ENCODE measurements at places on chromosomes 1 and 21. TPM values are rescaled to one million over a fixed set of nuclear protein-coding genes. Genes with fewer than 3 reads are reported as not detected.

DNA sequence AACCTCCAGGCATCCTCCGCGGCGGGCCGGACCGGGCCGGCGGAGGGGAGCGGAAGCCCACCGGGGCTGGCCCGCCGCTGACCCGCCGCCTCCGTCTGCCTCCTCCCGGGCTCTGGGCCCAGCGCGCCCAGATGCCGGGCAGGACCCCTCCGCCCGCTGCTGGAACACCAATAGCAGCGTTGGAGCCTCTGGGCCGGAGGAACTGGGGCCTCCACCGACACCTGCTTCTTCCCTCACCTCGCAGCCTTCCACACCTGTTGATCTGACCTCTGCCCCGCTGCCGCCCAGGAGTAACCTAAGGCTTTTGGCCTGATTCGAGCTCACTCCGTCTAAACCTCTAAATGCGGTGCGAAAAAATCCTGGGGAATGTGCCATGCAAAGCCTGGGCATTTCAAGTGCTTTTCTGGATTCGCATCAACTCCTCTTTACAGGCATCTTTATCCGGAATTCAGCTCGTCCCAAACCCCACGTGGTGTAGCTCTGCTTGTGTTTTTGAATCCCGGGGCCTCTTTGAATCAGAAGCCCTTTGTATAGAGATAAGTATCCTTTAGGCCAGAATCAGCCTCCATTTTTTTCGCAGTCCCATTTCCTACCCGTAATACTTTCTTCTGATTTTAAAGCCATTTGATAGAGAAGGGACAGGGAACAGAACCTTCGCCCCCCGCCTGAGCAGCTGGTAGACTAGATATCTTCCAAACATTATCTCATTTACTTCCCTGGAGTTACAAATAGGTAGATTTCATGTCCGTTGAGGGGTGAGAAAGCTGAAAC lies 680 bp upstream of the CNN3 start:
- no peak for DNase-seq

DNA sequence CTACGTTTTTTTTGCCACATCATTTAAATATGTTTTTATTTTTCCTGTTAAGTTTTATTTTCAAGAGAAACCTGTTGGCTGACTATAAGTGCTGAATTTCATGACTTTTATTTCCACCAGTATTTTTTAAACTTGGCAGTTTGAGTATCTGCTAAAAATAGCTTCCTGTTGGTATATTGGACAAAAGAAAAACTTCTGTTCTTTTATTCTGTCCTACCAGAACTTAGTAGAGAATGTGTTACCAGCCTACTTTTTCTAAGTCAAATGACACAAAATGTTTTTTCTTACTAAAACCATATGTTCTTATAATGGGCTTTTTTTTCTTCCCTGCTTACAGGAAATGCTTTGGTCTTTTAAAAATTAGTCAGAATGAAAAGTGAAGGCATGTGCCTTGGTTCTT lies 7.6 kb downstream of the DR1 start:
- no peak for DNase-seq

DNA sequence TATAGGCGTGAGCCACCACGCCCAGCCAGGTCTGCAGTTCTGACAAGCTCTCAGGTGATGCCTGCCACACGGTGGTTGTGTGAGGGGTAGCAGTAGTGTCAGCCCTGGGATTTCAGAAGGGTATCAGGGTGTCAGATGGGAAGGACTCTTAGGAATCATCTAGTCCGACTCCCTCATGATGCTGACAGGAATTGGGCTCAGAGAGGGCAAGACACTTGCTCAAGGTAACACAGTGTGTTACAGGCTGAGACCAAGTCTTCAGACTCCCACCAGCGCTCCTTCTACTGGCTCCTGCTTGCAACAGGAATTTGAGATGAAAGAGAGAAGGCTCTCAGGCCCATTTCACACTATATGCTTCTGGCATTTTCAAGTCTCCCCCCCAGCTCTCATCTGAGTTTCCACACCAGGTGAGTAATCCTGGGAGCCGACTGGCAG lies 6.9 kb downstream of the HTR1D start:
- DNase-seq: no peak

DNA sequence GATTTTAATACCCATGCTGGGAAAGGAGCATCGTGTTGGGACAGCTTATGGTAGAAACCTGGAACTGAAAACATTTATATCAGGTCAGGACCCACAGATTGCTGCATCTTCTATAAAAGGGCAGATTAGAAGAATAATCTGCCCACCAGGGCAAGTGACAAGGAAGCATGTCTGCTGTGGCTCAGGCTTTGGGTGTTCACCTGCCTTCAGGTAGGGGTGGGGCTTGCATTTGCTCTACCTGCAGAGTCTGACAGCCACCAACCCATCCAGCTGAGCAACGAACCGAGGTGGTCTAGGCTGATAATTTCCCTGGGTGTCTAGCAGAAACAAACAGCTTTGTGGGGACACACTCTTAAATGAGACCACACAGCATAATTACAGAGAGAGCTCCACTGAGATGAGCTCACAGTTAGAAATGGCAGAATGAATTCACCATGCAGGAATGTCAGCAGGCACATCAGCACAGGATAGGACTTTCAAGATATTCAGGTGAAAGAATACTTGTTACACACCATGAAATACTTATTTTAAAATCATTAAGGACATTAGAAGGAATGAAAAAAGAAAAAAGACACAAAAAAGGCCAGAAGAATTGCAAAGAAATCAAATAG lies 36.1 kb upstream of the B3GALT5 start:
- DNase-seq: no peak

DNA sequence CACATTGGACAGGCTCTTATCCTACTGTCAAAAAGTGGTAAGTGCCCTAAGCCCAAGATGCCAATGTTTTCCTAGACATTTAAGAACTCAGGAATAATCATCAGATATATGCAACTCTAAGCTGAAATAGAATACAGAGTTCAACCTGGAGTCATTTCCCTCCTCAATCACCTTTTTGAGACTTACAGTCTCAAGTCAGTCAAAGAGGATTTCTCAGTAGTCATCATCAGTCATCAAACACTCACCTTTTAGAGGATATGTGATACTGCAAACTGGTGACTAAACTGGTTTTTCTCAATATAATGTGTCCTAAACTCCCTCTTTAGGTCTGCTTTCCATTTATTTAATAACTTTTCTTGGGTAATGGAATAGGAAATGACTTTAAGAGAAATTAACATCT lies 145.3 kb upstream of the ADAMTS5 start:
- no peak for DNase-seq

DNA sequence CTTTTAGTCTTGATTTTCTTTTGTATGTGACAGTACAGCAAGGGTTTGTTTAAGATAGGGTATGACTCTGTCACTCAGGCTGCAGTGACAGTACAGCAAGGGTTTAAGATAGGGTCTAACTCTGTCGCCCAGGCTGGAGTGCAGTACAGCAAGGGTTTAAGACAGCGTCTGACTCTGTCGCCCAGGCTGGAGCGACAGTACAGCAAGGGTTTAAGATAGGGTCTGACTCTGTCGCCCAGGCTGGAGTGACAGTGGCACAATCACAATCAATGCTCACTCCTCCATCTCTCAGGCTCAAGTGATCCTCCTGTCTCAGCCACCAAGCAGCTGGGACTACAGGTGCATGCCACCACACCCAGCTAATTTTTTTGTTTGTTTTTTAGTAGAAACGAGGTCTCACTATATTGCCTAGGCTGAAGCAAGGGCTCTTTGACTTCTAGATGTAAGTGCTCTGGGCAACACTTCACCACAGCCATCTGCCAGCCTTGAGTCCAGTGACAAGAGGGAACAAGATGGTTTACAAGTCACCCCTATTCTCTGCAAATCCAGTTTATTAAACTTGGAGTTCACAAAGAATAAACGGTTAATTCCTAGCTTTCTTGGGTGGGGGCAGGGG lies 965 bp upstream of the SH2D5 start:
- DNase-seq: no peak

GRCh38 chr1:165717918-165718515 lies 19.7 kb upstream of the ALDH9A1 start:
- DNase-seq: no peak

DNA sequence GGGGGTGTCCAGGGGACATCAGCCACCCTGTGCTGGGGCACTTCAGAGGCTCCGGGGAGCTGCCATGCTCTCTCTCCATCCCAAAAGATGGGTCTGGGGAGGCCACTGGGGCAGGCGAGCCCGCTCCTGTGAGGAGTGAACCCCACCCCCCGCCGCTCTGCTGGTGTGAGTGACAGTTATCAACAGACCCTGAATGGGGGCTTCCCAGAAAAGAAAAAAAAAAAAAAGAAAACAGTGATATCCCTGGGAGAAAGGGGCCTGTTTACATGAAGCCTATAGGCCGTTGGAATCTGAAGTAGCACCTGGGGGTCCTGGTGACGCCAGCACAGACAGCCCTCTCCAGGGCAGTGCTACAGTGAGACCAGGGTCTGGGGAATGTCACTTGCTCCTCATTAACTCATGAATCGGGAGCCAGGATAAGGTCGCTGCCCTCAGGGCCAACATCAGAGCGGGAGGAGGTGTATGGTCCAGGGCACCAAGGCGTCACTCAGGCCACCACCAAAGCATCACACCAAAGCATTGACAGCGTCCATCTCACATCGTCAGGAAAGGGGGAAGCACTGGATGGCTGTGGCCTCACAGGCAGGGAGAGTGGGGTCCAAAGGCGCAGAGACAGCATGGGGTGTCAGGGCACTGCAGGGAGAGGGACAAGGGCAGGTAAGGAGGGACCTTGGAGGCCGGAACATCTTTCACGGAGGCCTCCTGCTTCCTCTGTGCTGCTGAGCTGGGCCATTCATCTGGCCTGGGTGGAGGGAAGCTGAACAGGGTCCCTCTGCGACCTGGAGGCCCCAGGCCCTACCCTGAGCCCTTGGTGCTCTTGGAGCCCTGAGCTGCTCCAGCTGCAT lies 8.4 kb upstream of the NPHP4 start:
- DNase-seq: no peak

DNA sequence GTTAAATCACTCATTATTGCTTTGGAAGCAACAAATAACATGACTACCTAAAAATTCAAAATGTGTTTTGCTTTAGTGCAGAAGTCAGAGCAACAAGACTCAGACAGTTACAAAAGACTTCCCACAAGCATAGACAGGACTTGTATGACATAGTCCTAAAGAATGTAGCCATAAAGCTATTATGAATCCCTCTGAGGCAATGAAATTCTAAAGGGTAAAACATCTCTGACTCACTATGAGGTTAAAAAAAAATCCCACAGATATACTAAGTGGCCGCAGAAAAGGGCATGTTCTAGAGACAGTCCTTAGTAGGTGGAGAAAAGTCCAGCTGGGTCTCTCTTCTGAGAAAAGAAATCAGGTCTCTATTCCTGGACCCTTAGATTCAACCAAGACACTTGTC lies 4.9 kb downstream of the PRKAB2 start:
- no peak for DNase-seq

- no peak for DNase-seq
These were observed 3.2 kb upstream of the CCNL2 start for GRCh38 chr1:1402072-1402900.

GRCh38 chr1:46544561-46545240 lies 6.7 kb downstream of the KNCN start:
- peak; percentile 14 for DNase-seq

GRCh38 chr1:183792300-183792699 lies 12.6 kb upstream of the RGL1 start:
- no peak for DNase-seq

GRCh38 chr1:110951161-110951560 lies 12.6 kb downstream of the LRIF1 start:
- DNase-seq: no peak

DNA sequence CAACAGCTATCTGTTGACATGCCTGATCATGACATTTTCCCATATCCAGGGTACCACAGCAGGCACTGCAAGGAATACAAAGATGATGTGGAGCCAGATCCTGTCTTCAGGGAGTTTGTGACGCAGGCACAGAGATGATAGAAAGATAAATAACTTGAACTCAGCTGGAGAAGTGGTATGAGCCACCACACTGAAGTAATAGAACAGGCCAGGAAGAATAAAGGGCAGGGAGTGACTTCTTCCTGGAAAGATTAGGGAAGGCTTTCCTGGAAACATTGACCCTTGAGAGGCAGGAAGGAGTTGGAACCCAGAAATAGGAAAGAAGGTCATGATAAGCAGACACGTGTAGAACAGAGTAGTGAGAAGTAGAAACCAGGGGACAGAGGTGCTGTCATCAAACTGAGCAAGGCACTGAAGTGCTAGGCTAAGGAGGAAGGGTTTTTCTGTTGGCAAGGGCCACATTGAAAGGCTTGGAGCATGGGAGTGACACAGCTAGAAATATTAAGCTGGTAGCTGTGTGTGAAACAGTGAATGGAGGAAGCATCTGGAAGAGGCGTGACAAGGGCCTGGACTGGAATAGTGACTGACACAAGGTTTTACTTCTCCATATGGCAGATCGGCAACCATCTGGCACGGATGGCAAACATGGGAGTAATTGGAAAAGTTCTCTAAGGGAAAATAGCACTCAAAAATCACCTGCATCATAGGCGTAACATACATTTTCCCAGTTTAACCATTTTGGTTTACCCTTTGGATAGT lies 68.4 kb downstream of the AK5 start:
- DNase-seq: no peak

DNA sequence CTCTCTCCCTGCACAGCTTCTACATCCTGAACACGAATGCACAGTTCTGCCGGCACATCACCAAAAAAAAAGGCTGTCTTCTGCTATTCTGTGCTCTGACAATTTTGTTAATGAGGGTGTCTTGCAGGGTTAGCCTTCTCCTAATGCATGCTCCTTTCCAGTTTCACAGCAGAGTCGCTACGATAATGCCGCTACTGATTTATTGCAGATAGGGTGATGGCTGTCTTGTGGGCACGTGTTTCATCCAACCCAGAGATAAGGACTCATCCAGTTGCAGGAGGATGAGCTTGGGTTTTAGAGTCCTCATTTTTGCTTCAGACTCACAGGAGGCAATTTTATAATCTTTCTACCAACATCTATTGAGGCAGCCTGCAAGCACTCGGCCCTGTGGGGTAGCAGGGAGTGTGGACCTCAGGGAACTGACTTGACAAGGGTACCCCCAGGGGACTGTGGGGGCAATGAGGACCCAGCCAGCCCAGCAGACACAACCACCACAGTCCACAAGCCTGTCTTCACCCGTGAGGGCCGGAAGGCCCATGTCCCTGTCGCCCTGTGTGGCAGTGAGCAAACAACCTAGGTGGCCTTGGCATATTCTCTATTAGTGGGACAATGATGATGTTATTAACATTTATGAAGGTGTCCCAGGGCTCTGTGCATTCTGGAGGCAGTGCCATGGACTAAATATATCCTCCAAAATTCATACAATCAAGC lies 15.4 kb upstream of the UTS2 start:
- no peak for DNase-seq

- DNase-seq: no peak
These were observed 593.8 kb downstream of the MATN1 start for GRCh38 chr1:30129421-30130055.

ACTL8 gene
- total RNA-seq: not detected

SV2A gene
- total RNA-seq: 2.8 TPM

LCK gene
- 0.23 TPM for total RNA-seq

LCA5L gene
- total RNA-seq: 0.59 TPM

PMF1 gene
- 62.6 TPM for total RNA-seq

PKNOX1 gene
- 9.0 TPM for total RNA-seq

TSPEAR gene
- total RNA-seq: 1.4 TPM

KCNE1 gene
- 10.8 TPM for total RNA-seq

CD53 gene
- total RNA-seq: 24.4 TPM

VCAM1 gene
- total RNA-seq: 5.4 TPM

S100A7 gene
- not detected for total RNA-seq

TSPAN2 gene
- total RNA-seq: 11.1 TPM

LMOD1 gene
- total RNA-seq: 40.3 TPM
